Hair follicular keratinocyte (primary cell): ENCODE measurements at places on chromosomes 5 and 9. TPM values are rescaled to one million over a fixed set of nuclear protein-coding genes. Genes with fewer than 3 reads are reported as not detected.

Gene PCDHB4
- 0.34 TPM in 1 of 2 replicates, not detected in the other for total RNA-seq

Gene ELOVL7
- total RNA-seq = 8.1 and 13.5 TPM in 2 replicates

Gene CTXN3
- total RNA-seq = not detected in 2 replicates

Gene IFNK
- 2.2 and 4.3 TPM in 2 replicates for total RNA-seq

Gene AK1
- 34.4 and 45.3 TPM in 2 replicates for total RNA-seq

Gene FCN2
- total RNA-seq = not detected in 2 replicates

Gene PCDHB15
- total RNA-seq = 0.04 and 0.08 TPM in 2 replicates

Gene CLTA
- total RNA-seq = 253 and 302 TPM in 2 replicates

Gene DRD1
- not detected in 2 replicates for total RNA-seq

Gene SCGB3A1
- total RNA-seq = not detected in 2 replicates

Gene ADRB2
- total RNA-seq = 10.6 and 11.9 TPM in 2 replicates

Gene NPR3
- total RNA-seq = 0.08 and 0.15 TPM in 2 replicates

Gene UBE2B
- 12.6 and 25.9 TPM in 2 replicates for total RNA-seq

Gene DBH
- not detected in 2 replicates for total RNA-seq

Gene SCGB3A2
- not detected in 2 replicates for total RNA-seq

Gene OR1J2
- total RNA-seq = not detected in 2 replicates

Gene BTNL8
- not detected in 2 replicates for total RNA-seq

Gene PCDHGA12
- 1.6 and 4.0 TPM in 2 replicates for total RNA-seq

Gene IL33
- 1.2 and 2.0 TPM in 2 replicates for total RNA-seq

Gene INSYN2B
- 5.6 and 13.8 TPM in 2 replicates for total RNA-seq

Gene F2RL2
- 0.27 TPM in 1 of 2 replicates, not detected in the other for total RNA-seq

Gene TICAM2
- 0.47 and 1.4 TPM in 2 replicates for total RNA-seq

Gene BHMT2
- total RNA-seq = not detected in 2 replicates

Gene PDCD1LG2
- 10.8 and 13.5 TPM in 2 replicates for total RNA-seq

Gene ZBTB6
- total RNA-seq = 5.7 and 6.5 TPM in 2 replicates

Gene PRELID1
- 154 and 208 TPM in 2 replicates for total RNA-seq

Gene MXD3
- 4.7 and 28.7 TPM in 2 replicates for total RNA-seq

Gene GABBR2
- total RNA-seq = 0.08 TPM in 1 of 2 replicates, not detected in the other

Gene FOXD4
- 0.08 and 0.65 TPM in 2 replicates for total RNA-seq

Gene SNCB
- total RNA-seq = 0.15 and 0.23 TPM in 2 replicates

Gene HSD17B4
- total RNA-seq = 149 TPM in 2 replicates

Gene FIBCD1
- total RNA-seq = 0.08 and 1.1 TPM in 2 replicates

Gene PDGFRB
- 0.23 and 3.3 TPM in 2 replicates for total RNA-seq

Gene CSF2
- total RNA-seq = 16.9 and 49.0 TPM in 2 replicates

Gene FKTN
- 9.9 and 31.1 TPM in 2 replicates for total RNA-seq

Gene CKMT2
- not detected in 2 replicates for total RNA-seq

Gene CXCL14
- 7.6 and 15.5 TPM in 2 replicates for total RNA-seq
